ENCODE measurements at places on chromosomes 3 and 15. TPM values are rescaled to one million over a fixed set of nuclear protein-coding genes. Genes with fewer than 3 reads are reported as not detected.
A peak's percentile ranks its signal among the peaks of the same experiment; 100 is the strongest.

GRCh38 chr3:67288466-67289106 lies 290.5 kb downstream of the KBTBD8 start:
- no peak for DNase-seq

GRCh38 chr15:90336705-90337141 lies 15.4 kb upstream of the ZNF774 start:
- DNase-seq: peak; percentile 75

GRCh38 chr3:190826018-190826417 lies 36.5 kb downstream of the GMNC start:
- no peak for DNase-seq

- no peak for DNase-seq
Measured at GRCh38 chr3:97932387-97932801, 39.8 kb downstream of the RIOX2 start.

DNA sequence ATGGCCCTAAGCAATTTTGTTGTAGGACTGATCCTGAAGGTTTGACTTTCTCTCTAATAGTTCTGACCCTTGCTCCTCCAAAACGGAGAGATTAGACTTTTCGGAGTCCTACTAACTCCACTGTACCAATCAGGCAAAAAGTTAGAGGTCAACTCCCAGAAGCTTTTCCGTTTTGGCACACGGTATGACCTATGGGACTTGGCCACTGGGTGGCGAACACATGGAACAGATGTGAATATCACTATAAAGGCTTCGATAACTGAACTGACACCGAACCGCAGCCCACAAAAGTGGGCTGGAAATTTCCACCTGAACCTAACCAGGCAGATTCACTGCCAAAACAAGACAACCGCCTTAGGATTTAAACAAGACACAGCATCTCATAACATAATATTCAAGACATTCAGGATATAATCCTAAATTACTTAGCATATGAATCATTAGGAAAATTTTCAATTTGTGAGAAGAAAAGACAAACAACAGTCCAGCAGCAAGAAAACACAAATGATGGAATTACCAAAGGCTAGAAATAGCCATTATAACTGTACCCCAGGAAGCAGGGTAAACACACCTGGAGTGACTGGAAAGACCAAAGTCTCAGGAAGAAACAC lies 12.2 kb upstream of the TM2D3 start:
- no peak for DNase-seq

- DNase-seq: no peak
Measured at GRCh38 chr3:13192471-13193213, 119.4 kb upstream of the IQSEC1 start.

GRCh38 chr3:41338276-41338675 lies 139.0 kb downstream of the CTNNB1 start:
- DNase-seq: peak; percentile 21

- no peak for DNase-seq
Measured at GRCh38 chr3:36874424-36874823, 70.4 kb downstream of the TRANK1 start.

CYFIP1 gene
- 96.8 TPM for total RNA-seq

UMPS gene
- total RNA-seq: 118 TPM

LYZL4 gene
- total RNA-seq: not detected

All from HT1080 (cell line).